Right ventricle myocardium inferior (tissue), 1 donor: ENCODE measurements at places on chromosomes 16 and 17.

- peak; percentile 92 for DNase-seq
These were observed 6.3 kb downstream of the TBC1D16 start for GRCh38 chr17:80029258-80029974.

DNA sequence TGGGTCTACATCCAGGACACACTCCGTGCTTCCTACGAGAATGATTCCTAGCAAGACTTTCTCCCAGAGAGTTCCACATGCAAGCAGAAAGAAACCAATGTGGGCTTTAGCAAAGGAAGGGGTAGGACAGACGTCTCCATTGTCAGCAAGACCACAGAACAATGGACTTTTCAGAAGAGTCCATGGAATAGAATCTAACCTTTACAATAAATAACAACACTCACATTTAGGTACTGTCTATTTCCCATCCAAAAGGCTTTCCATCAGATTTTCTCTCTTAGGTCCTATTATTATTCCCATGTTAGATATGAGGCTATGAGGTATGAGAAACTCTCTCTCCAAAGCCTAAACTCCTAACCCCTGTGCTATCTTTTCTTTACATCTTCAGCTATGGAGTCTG lies 360.9 kb downstream of the GRIN2A start:
- DNase-seq = no peak

DNA sequence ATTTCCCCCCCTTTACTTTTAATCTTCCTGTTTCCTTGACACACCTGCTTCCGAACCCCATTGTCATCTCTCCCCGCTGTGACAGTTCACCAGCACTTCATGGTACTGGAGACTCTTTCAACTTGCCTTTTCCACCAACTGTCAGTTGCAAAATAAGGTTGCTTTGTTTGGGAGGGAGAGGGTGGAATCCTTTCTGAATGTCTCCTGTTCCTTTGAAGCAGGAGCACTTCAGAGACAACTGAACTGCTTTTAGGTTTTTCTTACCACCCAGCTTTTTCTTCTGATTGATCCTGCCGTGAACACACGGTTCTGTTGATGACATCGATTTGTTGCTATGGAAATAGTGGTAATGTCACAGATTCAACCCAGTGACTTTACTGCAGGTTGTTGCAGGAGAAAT lies 42.0 kb downstream of the RPA1 start:
- DNase-seq = no peak

DNA sequence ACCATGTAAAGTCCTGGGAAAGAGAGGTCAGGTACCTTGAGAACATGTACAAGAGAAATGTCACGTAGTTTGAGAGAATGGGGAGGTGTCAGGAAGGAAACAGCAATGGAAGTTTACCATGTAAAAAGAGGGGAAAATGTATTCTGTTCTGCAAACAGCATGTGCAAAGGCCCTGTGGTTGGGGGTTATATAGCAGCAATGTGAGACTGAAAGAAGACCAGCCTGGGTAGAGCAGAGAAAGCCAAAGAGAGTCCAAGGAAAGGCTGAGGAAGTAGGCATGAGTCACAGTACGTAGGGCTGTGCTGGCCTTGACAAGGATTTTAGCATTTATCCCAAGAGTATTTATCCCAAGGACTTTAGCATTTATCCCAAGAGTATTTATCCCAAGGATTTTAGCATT lies 141.3 kb upstream of the CACNG3 start:
- DNase-seq = no peak

DNA sequence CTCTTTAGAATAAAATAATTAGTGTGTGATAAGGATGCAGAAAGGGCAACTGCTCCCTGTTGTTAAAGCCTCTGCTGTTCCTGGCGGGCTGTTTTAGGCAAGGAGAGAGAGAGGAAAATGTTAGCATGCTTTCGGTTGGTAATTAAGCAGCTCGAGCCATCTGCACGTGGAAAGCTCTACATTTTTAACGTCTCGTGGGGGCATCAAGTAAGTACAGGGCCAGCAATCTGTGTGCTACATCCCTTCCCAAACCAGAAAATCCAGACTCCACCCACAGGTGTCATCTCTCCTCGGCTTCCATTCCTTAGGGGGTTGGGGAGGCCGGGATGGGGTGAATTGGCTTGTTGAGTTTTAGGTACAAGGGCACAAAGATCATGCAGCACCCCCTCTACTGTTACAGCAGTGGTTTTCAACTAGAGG lies 62.4 kb upstream of the MARCHF10 start:
- no peak for DNase-seq

- no peak for DNase-seq
These were observed 23.0 kb downstream of the ARHGAP27 start for GRCh38 chr17:45409659-45410076.

- no peak for DNase-seq
These were observed 5.6 kb downstream of the REXO5 start for GRCh38 chr16:20811889-20812439.

GRCh38 chr17:75566416-75566815 lies 21.2 kb upstream of the MYO15B start:
- DNase-seq = no peak

- DNase-seq = no peak
These were observed 131.0 kb downstream of the C16orf78 start for GRCh38 chr16:49504626-49505025.

DNA sequence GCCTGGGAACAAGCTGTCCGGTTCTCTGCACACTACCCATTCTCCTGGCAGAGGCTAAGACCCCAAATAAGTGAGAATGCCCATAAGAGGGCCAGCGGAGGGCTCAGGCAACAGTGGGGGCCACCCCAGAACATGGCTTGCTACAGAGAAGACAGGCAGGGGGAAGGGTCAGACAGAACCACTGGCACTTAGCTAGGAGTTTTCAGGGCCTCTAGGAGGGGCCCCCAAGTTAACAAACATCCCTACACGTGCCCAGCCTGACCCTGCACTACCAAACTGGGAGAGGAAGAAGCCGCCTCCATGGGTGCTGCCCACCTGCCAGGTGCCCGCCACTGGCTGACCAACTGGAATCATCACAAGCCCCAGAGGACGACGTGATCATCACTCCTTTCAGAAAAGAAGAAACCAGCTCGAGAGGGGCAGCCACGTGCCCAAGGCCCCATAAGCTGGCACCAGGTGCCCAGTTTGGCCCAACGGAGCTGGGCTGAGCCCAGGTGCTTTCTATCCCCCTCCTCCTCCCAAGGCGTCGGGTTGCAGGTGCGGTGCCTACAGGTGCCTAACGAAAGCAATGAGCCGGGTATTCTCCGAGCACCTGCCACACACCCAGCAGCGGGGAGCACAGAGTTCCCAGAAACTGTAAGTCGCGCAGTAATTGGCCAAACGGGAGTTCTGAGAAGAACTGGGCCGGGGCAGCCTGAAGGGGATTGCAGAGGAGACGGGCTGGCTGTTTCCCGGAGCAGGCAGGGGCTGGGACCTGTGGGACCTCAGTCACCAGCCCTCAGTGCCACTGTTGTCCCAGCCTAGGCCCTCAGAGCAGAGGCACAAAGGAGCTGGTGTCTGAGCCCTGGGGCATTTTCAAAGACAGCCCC lies 13.2 kb downstream of the RPH3AL start:
- no peak for DNase-seq

DNA sequence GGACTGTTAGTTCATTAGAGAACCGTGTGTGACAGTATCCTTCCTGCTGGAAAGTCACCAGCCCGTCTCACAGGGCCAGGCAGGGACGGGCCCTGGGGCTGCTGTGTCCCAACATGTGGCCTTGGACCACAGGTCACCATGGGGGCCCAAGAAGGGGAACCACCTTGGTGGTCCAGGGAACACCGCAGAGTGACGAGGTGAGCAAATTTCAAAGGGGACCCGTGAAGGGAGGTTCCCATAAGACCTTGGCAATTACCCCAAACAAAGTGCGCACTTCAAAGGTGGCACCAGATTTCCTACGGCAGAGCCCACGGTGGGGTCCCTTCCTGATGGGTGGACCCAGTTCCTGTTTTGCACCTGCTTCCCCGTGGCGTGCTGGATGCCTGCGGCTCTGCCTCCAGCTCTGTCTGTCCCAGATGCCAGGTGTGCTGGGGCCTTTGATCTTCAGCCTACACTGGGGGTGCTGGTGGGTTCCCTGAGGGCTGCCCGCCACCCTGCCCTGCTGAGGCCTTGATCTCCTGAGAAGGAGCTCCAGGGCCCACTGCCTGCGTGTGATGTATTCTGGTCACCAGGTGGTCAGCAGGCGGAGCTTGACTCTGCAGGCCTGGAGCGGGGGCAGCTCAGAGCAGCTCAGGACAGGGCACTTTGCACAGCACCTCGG lies 27.0 kb downstream of the SLC7A5 start:
- DNase-seq = no peak

DNA sequence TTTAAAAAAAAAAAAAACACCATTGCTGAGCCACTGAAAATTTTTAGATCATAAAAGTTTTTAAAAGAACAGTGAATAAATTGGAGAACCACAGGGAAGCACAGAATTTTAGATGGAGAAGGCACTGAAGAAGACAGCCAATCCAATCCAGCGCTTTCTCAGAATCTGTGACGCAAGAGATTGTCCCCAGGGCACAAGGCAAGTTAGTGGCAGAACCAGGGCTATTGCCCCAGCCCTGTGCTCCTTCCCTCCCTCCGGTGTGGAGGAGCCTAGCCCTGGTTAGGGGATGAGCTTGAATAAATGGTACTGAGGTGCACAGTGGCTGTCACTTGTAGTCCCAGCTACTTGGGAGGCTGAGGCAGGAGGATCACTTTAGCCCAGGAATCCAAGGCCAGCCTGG lies 108.3 kb downstream of the ZNF423 start:
- no peak for DNase-seq

GRCh38 chr16:86018487-86018886 lies 119.5 kb downstream of the IRF8 start:
- DNase-seq = no peak

GRCh38 chr17:71247441-71248015 lies 873.3 kb upstream of the SOX9 start:
- no peak for DNase-seq

DNA sequence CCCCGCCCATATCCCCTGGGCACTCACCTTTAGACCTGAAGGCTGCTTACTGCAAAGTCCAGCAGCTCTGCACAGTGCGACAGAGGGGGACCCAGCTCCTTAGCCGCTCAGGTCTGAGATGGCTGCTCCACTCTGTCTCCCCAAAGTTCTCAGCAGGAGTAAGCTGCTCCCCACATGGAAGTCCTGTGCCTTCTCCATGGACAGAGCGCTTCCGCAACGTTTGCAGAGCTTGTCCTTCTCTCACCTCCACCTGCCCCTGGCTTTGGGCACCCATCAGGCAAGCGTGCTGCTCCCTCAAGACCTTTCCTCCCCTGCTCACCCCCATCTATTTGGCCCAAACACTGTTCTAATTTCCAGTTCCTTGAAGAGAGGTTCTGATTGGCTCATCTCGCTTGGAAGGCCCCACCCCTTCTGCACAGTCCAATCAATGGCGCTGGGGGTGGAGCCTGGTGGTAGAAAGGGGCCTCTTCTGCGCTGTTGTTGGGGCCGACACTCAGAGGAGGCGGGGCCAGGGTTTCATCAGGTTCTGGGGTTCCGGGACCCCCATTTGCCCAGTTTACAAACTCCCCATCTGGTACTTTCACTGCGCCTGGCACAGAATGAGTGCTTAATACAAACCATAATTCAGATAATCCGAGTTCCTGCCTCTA lies 137.2 kb downstream of the CYLD start:
- DNase-seq = no peak

DNA sequence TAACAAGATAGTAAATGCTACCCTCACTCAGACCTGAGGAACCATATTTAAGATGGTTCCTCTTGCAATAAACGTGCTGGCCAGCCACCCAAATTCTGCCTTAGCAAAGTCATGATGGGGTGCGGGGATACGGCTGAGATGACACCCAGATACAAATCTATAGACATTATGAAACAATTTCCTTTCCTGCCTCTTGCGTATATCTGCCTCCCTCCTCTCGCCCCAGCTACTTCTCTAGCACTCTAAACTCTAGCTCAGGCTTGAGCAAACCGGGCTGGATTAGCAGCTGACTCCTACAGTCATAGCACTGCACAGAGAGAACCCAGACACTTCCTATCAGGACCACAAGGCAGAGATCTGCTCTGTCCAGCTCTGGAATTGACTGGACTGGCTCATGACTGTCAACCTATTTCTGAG lies 22.3 kb downstream of the CD300LF start:
- no peak for DNase-seq

DNA sequence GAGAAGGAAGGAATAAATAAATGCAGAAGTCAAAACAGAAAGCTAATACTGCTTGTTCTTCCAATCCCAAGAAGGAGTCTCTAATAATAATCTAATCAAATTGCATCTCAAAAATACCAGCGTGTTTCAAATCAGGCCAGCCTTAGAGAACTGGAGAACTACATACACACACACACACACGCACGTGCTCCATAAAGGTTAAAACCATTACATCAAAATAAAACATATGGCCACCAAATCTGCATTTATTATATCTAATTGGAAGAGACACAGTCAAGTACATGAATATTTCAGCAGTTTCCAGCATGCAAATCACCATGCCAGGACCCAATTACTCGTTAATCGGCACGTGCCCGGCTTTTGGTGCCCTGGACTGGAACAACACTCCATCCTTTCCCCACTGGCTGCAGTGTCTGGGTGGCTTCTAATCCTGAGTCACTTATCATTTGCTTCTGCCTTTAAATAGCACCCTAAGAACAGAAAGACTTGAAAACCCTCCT lies 20.4 kb upstream of the KDM8 start:
- no peak for DNase-seq

DNA sequence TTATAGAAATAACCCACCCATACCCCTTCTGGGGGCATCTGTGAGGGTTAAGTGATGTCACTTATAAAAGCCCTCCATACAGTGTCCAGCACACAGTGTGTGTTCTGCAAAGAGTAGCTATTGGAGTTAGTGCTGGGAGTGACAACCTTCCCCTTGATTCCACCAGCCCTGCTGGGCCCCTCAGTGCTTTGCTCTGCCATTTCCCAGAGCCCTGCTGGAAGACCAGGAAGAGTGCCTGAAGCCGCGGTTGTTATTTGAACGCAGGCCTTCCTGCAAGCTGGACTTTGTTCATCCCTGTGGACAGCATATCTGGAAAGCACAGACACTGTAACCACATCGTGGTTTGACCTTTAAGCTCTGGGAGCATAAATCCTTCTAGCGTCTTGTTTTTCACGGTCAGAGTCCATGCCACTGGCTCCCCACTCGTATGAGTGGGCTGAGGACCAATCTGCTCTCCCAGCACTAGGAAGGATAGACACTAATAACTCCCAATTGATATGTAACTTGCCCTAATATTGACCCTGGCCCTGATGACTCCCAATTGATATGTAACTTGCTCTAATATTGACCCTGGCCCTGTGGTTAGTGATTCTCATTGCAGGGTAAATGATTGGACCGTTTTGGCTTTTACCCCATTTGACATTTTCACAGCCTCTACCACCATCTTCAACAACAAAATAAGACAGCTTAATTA lies 297.1 kb upstream of the MAF start:
- no peak for DNase-seq

GRCh38 chr17:81523402-81524038 lies 4.7 kb upstream of the FSCN2 start:
- peak; percentile 71 for DNase-seq
